ENCODE measurements at places on chromosomes 4 and X.

DNA sequence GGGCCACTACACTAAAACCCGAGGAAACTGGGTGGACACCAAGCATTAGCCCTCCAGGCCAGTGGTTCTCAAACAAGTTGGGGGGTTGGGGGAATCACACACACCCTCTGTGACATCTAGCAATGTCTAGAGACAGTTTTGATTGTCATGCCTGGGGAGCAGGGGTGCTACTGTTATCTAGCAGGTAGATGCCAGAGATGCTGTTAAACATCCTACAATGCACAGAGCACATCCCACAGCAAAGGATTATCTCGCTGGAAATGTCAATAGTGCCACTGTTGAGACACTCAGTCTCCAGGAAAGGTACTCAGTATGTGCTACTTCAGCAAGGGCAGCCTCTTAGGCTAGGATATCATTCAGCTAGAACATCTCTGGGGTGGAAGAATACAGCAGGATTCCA lies 1.3 kb downstream of the SMC1A start:
- H3K27me3 ChIP-seq = no peaks in the 10 kb centered on the region
- no peak overlapping the region for H3K27ac ChIP-seq
- H3K4me3 ChIP-seq = peak overlapping the region; percentile 59
- no peak for DNase-seq

GRCh38 chr4:116118221-116118620 lies 967.2 kb downstream of the TRAM1L1 start:
- no peak overlapping the region for H3K27ac ChIP-seq
- no peak overlapping the region for H3K4me3 ChIP-seq
- no peaks in the 10 kb centered on the region for H3K4me1 ChIP-seq
- no peaks in the 10 kb centered on the region for H3K27me3 ChIP-seq
- no peak for DNase-seq

- peaks cover 3% of the 10 kb centered on the region for H3K4me1 ChIP-seq
- no peak overlapping the region for H3K27ac ChIP-seq
- DNase-seq = no peak
- no peaks in the 10 kb centered on the region for H3K27me3 ChIP-seq
Observed at GRCh38 chr4:152479428-152480026, 56.4 kb downstream of the FBXW7 start.

DNA sequence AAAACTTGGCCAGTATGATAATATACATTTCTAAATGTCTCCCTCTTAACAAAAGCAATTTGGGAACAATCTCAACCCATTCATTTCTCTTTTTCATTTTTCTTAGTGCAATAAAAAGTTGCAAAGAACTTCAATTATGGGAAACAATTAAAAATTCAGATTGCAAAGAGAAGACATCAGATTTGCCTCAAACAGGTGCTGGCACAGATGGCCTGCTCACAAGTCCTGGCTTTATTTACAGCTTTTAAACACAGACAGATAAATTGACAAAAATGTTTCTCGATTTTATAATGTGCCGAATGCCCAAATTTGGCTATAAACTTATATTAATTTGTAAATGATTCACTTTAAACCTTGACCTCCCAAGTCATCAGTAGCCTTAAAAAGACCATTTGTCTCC lies 28.7 kb downstream of the SLC4A4 start:
- DNase-seq = no peak
- no peaks in the 10 kb centered on the region for H3K27me3 ChIP-seq
- H3K4me1 ChIP-seq = no peaks in the 10 kb centered on the region

DNA sequence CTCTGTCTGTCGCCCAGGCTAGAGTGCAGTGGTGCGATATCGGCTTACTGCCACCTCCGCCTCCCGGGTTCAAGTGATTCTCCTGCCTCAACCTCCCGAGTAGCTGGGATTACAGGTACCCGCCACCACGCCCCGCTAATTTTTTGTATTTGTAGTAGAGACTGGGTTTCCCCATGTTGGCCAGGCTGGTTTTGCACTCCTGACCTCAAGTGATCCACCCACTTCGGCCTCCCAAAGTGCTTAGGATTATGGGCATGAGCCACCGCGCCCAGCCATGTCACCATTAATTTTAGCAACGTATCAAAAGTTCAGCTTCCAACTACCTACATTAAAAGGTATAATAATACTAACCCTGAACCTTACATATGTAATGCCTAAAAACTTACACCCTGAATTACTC lies 940 bp upstream of the UTP3 start:
- no peaks in the 10 kb centered on the region for H3K27me3 ChIP-seq
- H3K4me1 ChIP-seq = peaks cover 38% of the 10 kb centered on the region
- H3K4me3 ChIP-seq = peak overlapping the region; percentile 92
- DNase-seq = peak; percentile 65

GRCh38 chr4:100034023-100034664 lies 84.1 kb upstream of the H2AZ1 start:
- H3K27me3 ChIP-seq = no peaks in the 10 kb centered on the region
- DNase-seq = no peak
- H3K36me3 ChIP-seq = no peaks in the 10 kb centered on the region
- no peaks in the 10 kb centered on the region for H3K4me1 ChIP-seq
- no peak overlapping the region for H3K27ac ChIP-seq
- no peak overlapping the region for H3K4me3 ChIP-seq

DNA sequence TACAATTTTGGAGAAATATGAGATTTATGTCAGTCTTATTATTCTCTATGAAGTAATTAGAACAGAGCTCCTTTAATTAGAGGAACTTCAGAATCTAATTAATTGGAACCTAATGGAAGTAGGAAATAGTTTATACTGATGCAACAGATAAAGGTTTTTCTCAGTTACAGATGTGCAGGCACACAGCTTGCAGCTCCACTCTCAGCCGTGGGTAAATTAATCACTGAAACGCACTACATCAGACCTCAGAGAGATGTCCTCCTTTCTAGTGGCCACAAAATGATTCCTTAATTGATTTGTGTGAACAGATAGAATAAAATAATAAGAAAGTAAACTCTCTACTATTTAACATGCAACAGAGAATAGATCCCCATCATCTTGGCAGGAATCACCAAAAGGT lies 21.5 kb upstream of the NPY2R start:
- no peaks in the 10 kb centered on the region for H3K27me3 ChIP-seq
- H3K4me1 ChIP-seq = no peaks in the 10 kb centered on the region
- no peak for DNase-seq

DNA sequence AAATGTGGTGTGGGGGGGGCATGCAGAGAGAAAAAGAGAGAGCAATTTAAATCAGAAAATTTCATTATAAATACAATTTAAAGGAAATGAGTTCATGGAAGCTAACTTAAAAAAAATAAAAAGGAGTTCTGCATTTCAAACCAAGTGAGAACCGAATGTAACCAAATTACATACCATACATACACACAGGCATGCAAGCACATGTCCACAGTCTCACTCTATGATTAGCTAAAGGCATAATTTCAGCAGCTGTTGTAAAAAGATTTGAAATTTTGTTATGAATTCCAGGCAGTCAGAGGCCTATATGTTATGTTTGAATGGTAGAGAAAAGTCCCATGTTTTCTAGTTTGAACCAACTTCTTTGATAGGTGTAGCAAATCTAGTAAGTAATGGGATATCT lies 611.6 kb upstream of the ADGRL3 start:
- no peak overlapping the region for H3K4me3 ChIP-seq
- H3K4me1 ChIP-seq = no peaks in the 10 kb centered on the region
- no peak for DNase-seq
- H3K27me3 ChIP-seq = no peaks in the 10 kb centered on the region

DNA sequence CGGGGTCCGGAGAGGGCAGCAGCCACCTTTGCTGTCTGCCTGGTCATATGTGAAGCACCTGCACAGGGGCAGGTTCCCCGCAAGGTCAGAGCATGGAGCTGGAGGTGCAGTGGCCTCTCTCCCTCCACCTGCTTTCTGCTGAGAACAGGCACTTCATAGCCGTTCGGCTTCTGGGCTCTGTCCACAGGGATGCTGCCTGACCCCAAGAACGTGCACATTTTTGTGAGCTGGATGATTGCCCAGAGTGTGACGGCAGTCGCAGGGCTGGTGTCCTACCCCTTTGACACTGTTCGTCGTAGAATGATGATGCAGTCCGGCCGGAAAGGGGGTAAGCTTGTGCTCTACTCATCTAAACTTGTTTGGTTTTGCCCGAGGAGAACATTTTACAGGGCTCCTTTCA lies 2.5 kb downstream of the SLC25A4 start:
- H3K4me3 ChIP-seq = no peak overlapping the region
- H3K27ac ChIP-seq = no peak overlapping the region
- H3K27me3 ChIP-seq = no peaks in the 10 kb centered on the region
- peaks cover 6% of the 10 kb centered on the region for H3K36me3 ChIP-seq

DNA sequence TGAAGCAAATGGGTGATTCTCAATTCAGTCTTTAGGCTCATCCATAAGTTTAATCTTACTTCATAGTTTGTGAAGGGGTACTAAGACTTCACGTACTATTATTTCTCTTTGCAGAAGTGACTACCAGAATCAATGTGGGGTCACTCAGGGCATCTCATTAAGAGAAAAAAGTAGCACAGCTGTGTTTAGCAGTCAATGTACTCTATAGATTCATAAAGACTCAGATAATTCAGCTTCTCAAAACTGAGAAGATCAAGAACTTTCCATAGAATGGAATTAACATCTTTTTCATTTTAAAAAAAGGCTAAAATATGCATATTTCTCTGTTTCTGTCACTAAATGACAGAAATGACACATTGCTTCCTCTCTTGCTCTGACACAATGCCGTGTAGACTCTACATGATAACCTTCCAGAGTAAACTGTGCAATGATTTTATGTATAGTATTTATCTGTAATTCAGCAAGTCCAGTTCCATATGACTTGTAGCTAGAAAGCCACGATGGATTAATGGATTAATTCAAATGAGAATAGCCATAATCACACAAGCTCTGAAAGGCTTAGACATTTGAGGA lies 20.3 kb upstream of the LSM6 start:
- H3K27me3 ChIP-seq = no peaks in the 10 kb centered on the region
- no peak overlapping the region for H3K4me3 ChIP-seq
- no peak overlapping the region for H3K27ac ChIP-seq

DNA sequence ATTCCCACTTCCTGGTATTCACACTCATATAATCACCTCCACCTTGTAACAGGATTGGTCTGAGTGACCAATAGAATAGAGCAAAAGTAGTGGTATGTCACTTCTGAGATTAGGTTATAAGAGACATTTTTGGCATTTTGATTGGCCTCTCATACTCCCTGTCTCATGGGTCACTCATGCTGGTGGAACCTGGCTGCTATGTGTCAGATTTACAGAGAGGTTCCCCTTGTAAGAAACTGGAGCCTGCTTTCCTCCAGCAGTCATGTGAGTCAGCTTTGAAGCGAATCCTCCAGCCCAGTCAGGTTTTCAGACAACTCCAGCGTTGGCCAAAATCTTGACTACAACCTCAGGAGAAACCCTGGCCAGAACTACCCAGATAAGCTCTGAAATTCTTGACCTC lies 2.6 kb upstream of the OTUD4 start:
- no peaks in the 10 kb centered on the region for H3K27me3 ChIP-seq
- H3K4me1 ChIP-seq = peaks cover 17% of the 10 kb centered on the region
- DNase-seq = no peak
- H3K27ac ChIP-seq = no peak overlapping the region
- H3K4me3 ChIP-seq = no peak overlapping the region

- H3K4me3 ChIP-seq = no peak overlapping the region
- H3K4me1 ChIP-seq = peaks cover 12% of the 10 kb centered on the region
- DNase-seq = no peak
- no peak overlapping the region for H3K27ac ChIP-seq
- H3K27me3 ChIP-seq = no peaks in the 10 kb centered on the region
Observed at GRCh38 chrX:123990602-123991001, 29.1 kb downstream of the STAG2 start.

- H3K36me3 ChIP-seq = no peaks in the 10 kb centered on the region
- H3K27ac ChIP-seq = no peak overlapping the region
- H3K4me3 ChIP-seq = no peak overlapping the region
Observed at GRCh38 chrX:17475449-17476217, 100.6 kb downstream of the NHS start.

DNA sequence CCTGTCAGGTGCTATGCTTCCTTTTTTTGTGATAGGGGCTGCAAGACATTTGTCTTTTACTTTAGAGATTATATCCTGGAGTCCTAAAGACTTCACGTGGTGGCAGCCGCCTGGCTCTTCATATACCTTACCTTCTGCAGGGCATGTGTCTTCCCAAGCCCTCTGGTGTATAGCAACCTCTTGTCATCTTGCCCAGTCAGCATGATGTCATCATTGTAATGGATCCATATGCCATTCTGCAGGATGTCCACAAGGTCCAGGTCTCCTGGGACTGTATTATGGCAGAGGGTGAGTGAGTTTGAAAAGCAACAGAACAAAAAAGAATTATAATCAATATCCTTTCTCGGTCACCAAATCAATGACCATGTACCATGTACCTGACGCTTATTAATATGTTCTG lies 82.2 kb upstream of the SCOC start:
- peaks cover 5% of the 10 kb centered on the region for H3K4me1 ChIP-seq
- no peak for DNase-seq

DNA sequence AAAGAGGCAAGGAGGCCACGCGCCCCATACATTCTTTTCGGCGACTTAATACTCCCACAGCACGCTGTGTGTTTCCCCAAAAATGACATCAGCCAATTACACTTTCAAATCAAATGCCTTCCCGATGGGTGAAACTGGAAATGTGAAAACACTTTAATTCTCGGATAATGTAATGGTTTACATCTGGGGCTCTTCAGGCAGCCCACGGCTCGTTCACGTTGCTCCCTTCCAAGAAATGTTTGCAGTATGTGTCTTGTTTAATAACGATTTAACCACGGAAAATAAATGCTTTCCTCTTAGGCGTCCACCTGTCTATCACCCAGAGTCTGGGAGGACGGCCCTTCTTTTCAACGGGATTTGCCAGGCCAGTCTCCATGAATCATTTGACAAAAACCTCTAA lies 272.5 kb downstream of the SHOX start:
- H3K27me3 ChIP-seq = no peaks in the 10 kb centered on the region
- no peaks in the 10 kb centered on the region for H3K36me3 ChIP-seq
- no peak for DNase-seq
- no peaks in the 10 kb centered on the region for H3K4me1 ChIP-seq
- H3K4me3 ChIP-seq = no peak overlapping the region
- H3K27ac ChIP-seq = no peak overlapping the region

GRCh38 chrX:105753411-105753810 lies 68.9 kb upstream of the NRK start:
- no peak overlapping the region for H3K27ac ChIP-seq
- H3K4me1 ChIP-seq = no peaks in the 10 kb centered on the region
- no peaks in the 10 kb centered on the region for H3K36me3 ChIP-seq
- DNase-seq = no peak
- H3K27me3 ChIP-seq = no peaks in the 10 kb centered on the region

DNA sequence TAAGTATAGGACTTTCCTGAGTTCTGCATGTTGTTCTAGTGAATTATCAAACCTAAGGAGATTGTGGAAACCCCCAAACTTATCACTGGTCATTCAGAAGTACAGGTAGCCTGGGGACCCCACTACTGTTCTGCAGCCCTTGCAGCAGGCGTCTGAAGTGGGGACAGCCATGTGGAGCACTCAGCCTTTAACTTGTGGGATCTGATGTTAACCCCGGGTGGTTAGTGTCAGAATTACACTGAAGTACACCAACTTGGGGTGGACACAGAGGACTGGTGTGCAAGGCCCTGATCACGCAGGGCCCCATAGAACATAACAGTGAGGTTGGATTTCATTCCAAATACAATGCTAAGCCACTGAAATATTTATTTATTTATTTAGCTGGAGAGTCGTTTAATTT lies 103.7 kb downstream of the SCD5 start:
- no peak overlapping the region for H3K4me3 ChIP-seq
- no peak for DNase-seq
- H3K27ac ChIP-seq = no peak overlapping the region
- H3K4me1 ChIP-seq = no peaks in the 10 kb centered on the region
- H3K36me3 ChIP-seq = no peaks in the 10 kb centered on the region

GRCh38 chrX:151359341-151359740 lies 37.7 kb upstream of the VMA21 start:
- H3K27ac ChIP-seq = no peak overlapping the region
- no peaks in the 10 kb centered on the region for H3K27me3 ChIP-seq
- H3K4me1 ChIP-seq = no peaks in the 10 kb centered on the region
- H3K4me3 ChIP-seq = no peak overlapping the region
